WTC11 (cell line): ENCODE measurements at places on chromosomes 3 and 15.

DNA sequence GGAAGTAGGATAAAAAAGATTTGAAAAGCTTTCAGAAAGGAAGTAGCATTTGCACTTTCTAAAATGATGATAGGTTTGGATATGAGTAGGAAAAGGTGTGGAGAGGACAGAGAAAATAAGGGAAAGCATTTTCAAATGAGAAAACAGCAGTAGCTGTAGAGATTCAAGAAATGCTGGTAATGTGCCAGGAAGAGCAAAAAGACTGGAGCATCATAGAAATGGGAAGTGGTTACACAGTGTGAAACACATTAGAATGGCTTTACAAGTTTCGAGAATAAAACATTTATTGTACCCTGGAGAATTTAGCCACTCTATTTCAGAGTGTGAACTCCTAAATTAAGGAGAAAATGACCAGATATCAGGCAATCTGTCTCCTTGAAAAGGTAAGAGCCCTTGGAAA is 108.3 kb upstream of the CHL1 start:
- no peak for DNase-seq
- peaks cover 6% of the 10 kb centered on the region for H3K27me3 ChIP-seq
- H3K4me1 ChIP-seq = no peaks in the 10 kb centered on the region

- no peak overlapping the region for H3K27ac ChIP-seq
- peaks cover 2% of the 10 kb centered on the region; the same call in 1 of the 2 replicates for H3K4me1 ChIP-seq
- no peak overlapping the region for H3K4me3 ChIP-seq
- no peak for DNase-seq
Measured at GRCh38 chr3:121757087-121757811, 7.7 kb upstream of the GOLGB1 start.

DNA sequence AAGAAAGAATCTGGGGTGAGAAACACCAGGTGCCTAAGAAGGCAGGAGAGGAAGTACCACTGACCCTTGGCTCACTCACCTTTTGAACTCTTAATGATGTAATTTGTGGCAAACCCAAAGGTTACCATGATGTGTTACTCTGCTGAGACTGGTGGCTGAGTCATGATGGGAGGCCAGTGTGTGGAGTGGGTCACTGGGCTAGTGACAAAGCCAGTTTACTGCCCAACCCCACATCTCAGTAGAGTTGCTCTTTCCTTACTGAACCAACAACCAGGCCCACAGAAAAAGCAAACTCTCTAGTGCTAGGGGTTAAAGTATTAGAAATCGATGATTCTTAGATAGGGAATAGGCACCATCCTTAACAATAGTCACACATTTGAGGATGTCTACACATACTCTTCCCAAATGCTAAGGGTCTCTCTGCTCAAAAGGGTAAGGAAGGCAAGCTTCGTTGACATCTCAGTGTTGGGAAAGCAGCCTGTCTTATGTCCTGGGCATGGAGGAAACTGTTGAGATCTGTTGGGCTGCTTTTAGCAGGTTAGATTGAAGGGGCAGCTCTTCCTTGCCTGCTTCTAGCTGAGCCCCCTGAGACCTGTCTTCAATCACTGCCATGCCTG is 3.1 kb downstream of the RBP2 start:
- no peak overlapping the region for H3K4me3 ChIP-seq
- no peak overlapping the region for H3K27ac ChIP-seq
- no peaks in the 10 kb centered on the region for H3K36me3 ChIP-seq
- no peak for DNase-seq
- no peaks in the 10 kb centered on the region for H3K27me3 ChIP-seq

- H3K27me3 ChIP-seq = no peaks in the 10 kb centered on the region
- no peak overlapping the region for H3K27ac ChIP-seq
- no peak for DNase-seq
- no peak overlapping the region for H3K4me3 ChIP-seq
- H3K4me1 ChIP-seq = no peaks in the 10 kb centered on the region
Measured at GRCh38 chr3:88291486-88291885, 141.7 kb downstream of the C3orf38 start.

GRCh38 chr15:68981941-68982340 is 32.6 kb upstream of the NOX5 start:
- DNase-seq = no peak
- H3K27ac ChIP-seq = no peak overlapping the region
- H3K27me3 ChIP-seq = peaks cover 15% of the 10 kb centered on the region
- H3K36me3 ChIP-seq = peaks cover 15% of the 10 kb centered on the region

- peak overlapping the region; percentile 65 for H3K27ac ChIP-seq
- H3K4me3 ChIP-seq = no peak overlapping the region
- H3K27me3 ChIP-seq = no peaks in the 10 kb centered on the region
- peaks cover 37% of the 10 kb centered on the region for H3K4me1 ChIP-seq
Measured at GRCh38 chr15:66765478-66766281, 63.6 kb downstream of the SMAD6 start.

DNA sequence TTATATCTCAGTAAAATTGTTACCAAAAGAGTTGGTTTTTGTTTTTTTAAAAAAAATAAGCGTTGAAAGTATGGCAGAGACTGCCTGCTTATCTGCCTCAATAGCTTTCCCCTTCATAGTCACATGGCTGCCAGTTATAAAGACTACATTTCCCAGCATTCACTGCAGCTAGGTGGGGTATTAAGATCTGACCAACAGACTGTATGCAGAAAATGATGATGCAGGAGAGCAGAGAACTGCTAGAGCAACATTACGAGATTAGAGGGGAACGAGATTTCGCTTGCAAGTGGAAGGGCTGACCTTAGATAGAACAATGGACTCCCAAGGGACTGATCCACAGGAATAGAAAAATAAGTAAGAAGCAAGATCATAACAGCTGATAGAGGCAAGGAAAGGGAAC is 14.3 kb downstream of the RHOA start:
- H3K27ac ChIP-seq = peak overlapping the region; percentile 88
- no peak for DNase-seq
- H3K27me3 ChIP-seq = no peaks in the 10 kb centered on the region
- H3K4me1 ChIP-seq = peaks cover 15% of the 10 kb centered on the region

DNA sequence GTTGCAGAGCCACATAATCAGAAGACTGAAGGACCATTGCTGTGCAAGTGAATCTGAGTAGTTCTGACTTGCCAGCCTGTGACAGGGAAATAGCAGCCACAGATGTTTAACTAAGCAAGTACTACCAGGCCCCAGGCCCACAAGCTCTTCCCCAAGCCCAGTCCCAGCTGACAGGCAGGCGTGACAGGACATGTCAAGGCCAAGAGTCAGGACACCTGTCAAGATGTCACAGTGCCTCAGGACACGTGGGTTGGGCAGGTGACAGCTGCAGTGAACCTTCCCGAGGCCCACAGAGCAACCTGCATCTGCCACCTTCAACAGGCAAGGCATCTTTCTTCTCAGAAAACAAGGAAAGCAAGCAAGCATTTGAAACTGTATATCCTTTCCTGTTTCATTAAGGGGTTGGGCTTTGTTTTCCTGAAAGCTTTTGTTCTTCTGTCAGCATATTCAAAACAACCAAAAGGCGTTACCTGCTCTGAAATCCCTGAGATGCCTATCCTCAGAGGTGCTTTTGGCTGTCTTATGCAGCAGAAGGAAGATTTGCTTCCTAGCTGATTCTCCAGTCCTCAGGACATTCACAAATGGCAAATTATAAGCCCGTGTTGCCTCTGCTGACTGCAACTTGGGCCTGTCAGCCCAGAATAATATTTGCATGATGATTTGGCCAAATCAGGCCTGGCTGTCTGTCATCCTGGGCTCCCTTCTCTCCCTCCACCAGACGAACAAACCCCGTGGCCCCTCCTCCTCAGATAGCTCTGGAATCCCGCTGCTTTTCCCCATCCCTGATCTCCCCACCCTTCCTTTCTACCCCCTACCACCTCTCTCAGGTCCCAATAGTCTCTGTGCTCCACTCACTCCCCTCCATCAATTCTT is 171.8 kb upstream of the WNT5A start:
- H3K27ac ChIP-seq = peak overlapping the region; percentile 67
- DNase-seq = no peak
- no peaks in the 10 kb centered on the region for H3K36me3 ChIP-seq
- H3K4me1 ChIP-seq = peaks cover 47% of the 10 kb centered on the region

DNA sequence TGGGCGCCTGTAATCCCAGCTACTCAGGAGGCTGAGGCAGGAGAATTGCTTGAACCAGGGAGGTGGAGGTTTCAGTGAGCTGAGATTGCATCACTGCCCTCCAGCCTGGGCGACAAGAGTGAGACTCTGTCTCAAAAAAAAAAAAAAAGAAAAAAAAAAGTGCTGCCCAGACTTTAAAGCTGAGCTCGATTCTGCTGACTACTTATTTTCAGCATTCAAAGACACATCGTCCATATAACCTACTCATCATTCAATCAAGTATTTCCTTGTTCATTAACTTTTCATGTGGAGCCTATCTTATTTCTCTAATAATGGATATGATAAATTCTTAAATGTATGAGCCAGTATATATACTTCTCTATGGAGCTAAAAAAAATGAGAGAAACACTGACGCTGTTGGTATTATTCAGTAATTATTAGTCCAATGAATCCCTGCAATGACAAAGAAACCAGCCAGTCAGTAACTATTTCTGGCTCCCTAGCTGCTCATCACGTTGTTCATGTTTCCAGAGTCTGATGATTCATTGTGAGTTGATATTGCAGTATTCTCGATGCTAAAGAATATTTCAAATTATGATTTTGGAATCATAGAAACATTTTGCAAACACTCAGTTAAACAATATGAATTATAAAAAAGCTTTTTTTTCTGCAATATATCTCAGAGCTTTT is 111.9 kb downstream of the RAP2B start:
- H3K27ac ChIP-seq = no peak overlapping the region
- no peaks in the 10 kb centered on the region for H3K4me1 ChIP-seq
- H3K4me3 ChIP-seq = no peak overlapping the region
- no peaks in the 10 kb centered on the region for H3K36me3 ChIP-seq
- H3K27me3 ChIP-seq = no peaks in the 10 kb centered on the region
- DNase-seq = no peak

- peak; percentile 88 for DNase-seq
- H3K4me1 ChIP-seq = peaks cover 40% of the 10 kb centered on the region
- peak overlapping the region; percentile 64 for H3K4me3 ChIP-seq
- H3K27me3 ChIP-seq = 0 out of 2 replicates have a peak, but pooled peaks cover 2% of the 10 kb centered on the region
- no peaks in the 10 kb centered on the region for H3K36me3 ChIP-seq
Measured at GRCh38 chr15:65981837-65982626, 112.7 kb downstream of the RAB11A start.
